ENCODE measurements at places on chromosomes 16 and 17.

DNA sequence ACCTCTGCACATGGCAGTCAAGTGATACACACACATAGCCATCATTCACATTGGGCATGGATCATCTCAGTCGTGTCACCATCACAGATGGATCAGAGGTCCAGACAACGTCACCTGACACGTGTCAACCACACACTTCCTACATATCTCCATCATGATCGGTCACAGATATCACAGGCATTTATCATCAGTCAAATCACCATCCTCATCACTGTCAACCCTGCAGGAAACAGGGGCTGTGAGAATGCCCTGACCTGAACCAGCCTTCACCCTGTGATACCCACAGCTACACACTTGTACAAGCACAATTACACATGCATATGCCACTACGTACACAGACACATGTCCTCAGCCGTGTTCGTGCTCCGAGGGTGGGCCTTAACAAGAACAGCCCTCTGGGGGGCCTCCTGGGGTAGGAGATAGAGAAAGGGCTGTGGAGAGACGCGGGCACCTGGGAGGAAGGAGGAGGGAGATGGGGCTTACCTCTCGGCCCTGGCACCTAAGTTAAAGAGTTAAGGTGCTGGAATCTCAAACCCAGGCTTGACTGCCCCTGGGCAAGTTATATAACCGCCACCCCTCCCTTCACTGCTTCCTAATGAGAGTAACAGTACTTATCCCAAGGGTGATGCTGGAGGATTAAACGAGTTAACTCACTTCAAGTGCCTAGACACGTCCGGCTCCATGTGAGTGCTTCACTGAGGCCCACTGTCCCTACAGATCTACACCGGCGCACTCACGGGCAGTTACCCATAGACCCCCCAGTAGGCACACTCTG is 1.1 kb downstream of the SLC12A4 start:
- DNase-seq, result peak; percentile 22

GRCh38 chr17:22717211-22717610 is 1024.9 kb downstream of the KCNJ18 start:
- no peak for DNase-seq

DNA sequence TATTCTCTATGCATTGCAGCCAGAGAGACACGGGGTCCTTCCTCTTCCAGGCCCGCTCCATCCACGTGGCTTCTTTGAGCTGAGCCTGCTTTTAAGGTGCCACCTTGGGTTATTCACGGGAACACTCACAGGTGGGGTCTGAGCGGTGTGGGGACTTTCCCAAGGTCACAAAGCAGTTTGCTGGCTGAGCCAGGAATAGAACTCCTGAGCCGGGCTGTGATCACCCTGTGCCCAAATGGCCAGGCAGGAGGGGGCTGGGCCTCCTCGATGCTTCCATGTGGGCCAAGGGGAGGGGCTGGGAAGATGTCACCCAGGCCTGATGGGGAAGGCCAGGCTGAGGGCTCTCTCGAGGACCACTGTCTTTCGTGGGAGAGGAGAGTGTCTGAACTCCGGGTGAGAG is 13.0 kb upstream of the GSE1 start:
- no peak for DNase-seq

DNA sequence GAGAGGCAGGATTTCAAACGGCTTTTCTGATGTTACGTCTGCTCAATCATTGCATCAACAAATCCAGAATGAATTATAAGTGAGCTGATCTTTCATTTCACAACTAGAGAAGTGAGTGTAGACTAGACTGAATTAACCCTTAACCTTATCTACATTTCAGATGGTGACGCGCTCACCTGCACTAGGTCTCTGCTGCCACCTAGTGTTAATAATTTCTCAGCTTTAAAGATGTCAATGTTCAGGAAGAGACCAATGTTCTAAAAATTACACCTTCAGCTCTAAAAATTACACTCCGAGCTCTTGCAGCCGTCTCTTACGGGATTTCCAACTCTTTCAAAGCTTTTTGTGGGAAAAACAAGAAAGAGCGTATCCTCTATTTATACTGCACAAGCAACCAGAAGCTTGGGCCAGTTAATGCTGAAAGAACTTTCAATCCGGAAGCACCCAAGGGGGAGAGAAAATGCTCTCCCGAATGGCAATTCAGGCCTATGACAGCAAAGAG is 88.2 kb upstream of the FA2H start:
- DNase-seq, result peak; percentile 75

DNA sequence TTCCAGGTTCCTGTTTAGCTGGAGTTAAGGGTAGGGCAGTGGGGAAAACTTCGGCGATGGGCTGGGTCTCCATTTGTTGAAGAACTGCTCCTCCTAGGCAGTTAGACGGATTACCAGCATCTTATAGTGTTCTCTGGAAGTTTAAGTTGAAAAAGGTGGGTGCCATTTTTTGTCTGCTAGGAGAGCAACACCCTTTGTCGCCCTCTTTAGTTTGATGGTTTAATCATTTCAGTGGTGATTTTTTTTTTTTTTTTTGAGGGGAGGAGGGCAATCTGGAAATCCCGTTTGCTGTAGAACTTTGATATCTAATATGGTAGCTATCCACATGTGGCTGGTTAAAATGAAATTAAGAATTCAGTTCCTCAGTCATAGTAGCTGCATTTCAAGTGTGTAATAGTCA is 4.1 kb downstream of the UBFD1 start:
- no peak for DNase-seq

DNA sequence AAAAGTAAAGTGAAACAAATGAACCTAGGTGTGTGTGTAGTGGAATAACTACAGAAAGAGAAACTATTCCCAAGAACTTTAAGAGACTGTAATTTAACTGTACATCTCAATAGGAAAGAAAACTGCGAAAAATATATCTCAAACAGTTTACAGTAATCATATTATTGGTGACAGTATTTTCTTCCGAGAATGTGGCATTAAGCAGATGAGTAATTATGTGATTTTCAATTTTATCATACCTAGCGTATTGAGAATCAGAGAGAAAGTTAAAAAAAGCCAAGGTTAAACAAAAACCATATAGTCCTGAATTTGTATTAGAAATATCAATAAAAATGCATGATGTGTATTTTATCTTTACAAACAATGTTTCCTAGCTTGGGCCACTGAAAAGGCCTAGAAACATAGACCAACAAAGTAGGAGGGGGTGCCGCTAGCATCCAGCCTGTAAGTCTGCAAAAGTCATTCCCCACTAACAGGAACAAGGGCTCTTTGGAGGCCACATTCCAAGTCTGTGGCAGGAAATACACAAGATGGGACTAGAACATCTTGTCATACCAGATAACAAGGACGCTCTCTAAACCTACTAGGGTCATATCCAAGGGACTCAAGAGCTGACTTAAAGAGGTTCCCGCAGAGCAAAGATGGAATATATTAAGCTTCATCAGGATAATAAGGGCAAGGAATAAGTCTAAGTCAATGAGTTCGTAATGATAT is 20.5 kb downstream of the RNF157 start:
- DNase-seq, result no peak

GRCh38 chr17:55320594-55321426 is 56.0 kb downstream of the HLF start:
- DNase-seq, result no peak

- peak; percentile 83 for DNase-seq
These were observed 4.9 kb upstream of the CBX4 start for GRCh38 chr17:79843816-79844800.

- no peak for DNase-seq
These were observed 20.9 kb upstream of the MPO start for GRCh38 chr17:58301504-58302150.

- DNase-seq, result no peak
These were observed 2.3 kb downstream of the TGFB1I1 start for GRCh38 chr16:31474173-31474714.

GRCh38 chr17:7340179-7340578 is 3.9 kb downstream of the ACAP1 start:
- peak; percentile 60 for DNase-seq

DNA sequence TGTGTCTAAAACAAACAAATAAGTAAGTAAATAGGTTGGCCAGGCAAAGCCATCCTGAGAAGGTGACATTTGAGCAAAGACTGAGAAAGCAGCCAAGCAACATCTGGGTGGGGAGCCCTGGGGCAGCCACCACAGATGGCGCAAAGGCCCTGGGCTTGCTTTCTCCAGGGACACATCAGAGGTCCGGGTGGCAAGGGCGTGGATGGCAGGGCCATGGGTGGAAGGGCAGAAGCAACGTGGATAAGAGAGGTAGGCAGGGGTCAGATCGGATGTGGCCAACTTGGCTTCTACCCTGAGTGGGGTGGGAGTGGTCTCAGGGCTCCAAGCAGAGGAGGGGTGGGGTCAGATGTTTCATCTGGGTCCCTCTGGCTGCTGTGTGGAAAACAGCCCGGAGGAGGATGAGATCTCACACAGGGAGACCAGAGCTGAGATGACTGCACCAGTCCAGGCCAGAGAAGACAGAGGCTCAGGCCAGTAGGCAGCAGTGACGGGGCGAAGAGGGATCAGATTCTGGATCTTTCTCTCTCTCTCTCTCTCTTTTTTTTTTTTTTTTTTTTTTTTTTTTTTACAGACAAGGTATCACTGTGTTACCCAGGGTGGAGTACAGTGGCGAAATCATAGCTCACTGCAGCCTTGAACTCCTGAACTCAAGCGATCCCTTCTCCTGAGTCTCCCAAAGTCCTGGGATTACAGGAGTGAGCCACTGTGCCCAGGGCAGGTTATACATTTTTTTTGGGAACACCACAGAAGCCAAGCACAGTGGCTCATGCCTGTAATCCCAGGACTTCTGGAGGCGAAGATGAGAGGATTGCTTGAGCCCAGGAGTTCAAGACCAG is 6.1 kb upstream of the SPN start:
- no peak for DNase-seq

GRCh38 chr17:46167267-46167666 is 26.0 kb downstream of the KANSL1 start:
- no peak for DNase-seq

- no peak for DNase-seq
These were observed 11.5 kb downstream of the CLUH start for GRCh38 chr17:2700030-2700490.

GRCh38 chr16:84321932-84322331 is 27.3 kb downstream of the WFDC1 start:
- no peak for DNase-seq

- DNase-seq, result peak; percentile 86
These were observed at the start of gene CD300H for GRCh38 chr17:74567397-74567796. CD300H (minus strand) TSS chr17:74567509.

DNA sequence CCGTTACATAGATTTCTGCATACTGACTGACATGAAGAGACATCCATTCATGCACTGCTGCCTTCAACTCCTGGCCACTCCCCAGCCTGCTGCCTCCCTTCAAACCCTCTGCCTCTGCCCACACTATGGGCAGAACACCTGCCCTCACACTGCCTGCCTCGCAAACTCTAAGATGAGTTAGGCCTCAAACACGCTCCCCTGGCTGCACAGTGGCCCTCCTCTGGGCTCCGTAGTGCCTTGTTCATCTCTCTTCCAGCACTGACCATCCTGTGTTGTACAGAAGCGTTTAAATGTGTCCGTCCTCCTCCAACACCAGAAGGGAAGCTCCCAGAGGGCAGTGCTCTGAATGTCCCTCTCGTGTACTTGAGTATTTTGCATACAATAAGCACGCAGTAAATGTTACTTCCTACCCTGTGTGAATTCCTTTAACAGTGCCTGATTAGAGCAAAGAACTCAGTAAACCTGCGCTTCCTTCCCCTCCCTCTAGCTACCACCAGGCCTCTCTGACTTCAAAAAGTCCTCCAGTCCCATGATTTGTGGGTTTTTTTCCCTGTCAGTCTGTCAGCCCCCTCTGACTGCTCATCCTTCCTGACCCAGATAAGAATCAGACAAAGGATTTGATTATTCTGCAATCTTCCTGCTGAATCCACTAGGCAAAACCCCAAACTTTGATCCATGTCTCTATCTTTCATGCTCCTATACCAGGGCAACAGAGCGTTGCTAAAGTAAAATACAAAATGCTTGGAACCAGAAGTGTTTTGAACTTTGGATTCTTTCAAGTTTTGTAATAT is 3.9 kb downstream of the DHX33 start:
- no peak for DNase-seq

GRCh38 chr17:3043737-3044365 is 19.6 kb downstream of the OR1D5 start:
- DNase-seq, result peak; percentile 29

DNA sequence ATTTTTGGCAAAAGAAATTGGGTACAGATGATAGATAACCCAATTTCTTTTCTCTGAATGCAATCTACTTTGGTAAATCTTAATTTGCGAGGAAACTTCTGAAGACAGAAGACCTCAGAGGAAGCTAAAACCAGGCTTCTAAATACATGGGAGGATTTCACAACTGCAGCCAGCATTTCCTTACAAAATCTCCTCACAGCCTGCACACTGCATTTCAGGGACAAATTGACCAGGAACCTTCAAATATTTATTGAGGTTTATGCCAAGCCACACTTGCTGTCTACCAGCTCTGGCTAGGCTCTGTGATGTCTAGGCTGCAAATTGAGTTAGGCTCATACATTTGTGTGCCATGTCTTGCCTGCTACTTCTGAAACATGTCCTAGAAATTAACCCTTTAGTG is 167.3 kb upstream of the CDH5 start:
- peak; percentile 65 for DNase-seq

GRCh38 chr16:30005341-30006094 is 5.3 kb downstream of the DOC2A start:
- DNase-seq, result peak; percentile 74

- no peak for DNase-seq
These were observed 73.5 kb downstream of the ESRP2 start for GRCh38 chr16:68162413-68162812.

DNA sequence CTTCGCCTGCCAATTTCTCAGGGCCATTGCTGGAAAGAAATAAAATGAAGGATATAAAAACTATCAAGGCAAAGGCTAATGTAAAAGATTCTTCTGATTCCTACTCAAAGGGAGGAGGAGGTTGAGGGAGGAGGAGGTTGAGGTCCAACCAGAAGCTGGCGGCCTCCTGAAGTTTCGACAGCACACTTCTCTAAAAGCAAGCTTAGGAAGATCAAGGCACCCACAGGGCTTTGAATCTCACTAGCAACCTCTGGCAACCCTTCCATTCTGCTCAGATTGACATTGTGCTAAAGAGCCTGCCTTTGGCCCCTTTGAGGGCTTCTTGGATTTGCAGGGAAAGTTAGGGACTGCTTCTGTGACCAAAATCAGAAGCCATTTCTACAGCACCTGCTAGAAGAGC is 81.5 kb upstream of the TNRC6C start:
- DNase-seq, result peak; percentile 56

GRCh38 chr16:4702466-4702808 is 9.1 kb downstream of the NUDT16L1 start:
- DNase-seq, result no peak

DNA sequence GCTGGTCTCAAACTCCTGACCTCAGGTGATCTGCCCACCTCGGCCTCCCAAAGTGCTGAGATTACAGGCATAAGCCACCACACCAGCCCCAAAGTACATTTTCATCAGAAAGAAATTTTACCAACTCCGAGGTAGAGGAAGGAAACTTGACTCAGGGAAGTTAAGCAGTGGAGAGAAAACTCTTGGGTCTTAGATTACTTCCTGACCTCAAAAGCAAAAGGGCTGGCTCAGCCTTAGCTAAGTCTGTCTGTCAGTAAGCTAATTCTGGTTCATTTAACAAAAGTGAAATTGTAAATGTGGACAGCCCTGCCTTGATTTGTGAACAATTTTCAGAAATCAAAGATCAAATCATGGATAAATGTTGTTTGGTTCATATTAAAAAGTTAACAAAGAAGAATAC is 30.6 kb downstream of the MAP2K6 start:
- DNase-seq, result peak; percentile 14

- no peak for DNase-seq
These were observed 598.4 kb upstream of the SOX9 start for GRCh38 chr17:71522383-71522782.

Measured in suppressor macrophage (primary cell).